ENCODE measurements at places on chromosomes 7 and 10.

GRCh38 chr7:93301736-93302135 lies 69.6 kb downstream of the VPS50 start:
- no peak for DNase-seq

- DNase-seq, result no peak
Measured at GRCh38 chr10:82150123-82150900, 275.3 kb downstream of the NRG3 start.

- DNase-seq, result no peak
Measured at GRCh38 chr7:139631520-139632031, 108.1 kb downstream of the CLEC2L start.

DNA sequence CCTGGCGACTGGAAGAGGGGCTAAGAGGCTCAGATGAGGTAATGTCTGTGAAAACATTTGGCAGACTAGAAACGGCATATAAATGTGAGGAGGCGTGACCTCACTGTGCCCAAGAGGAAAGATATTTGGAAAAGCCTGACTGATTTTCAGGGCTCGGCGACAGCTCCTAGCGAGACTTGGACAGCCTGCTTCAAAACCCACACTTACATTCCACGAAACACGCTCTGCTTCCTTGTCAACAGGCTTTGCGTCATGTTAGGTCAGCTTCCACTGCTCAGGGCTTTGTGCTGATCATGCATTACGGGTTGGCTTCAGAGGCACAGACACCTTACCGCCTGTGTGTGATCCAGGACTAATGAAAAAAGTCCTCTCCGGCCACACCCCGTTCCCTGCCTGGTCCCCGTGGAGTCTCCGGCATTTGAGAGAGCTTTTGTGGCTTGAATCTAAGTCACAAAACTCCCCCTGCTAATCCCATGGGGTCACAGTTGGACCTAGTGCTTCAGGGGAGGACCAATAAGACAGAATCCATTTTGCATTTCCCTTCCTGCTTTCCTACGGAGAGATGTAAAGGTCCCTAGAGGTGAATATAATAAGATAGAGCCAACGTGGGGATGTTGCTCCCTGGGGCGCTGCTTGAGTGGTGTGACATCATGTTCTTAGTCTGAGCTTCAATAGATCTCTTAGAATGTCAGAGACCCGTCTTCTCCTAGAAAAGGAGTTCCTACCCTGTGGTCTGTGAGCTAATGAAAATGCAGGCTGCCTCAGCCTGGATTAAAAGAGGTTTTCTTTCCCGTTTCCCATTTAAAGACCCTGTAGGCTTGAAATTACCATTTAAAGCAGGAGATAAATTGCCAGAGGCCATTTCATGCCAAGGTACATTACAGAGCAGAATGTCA lies 25.5 kb downstream of the FGFBP3 start:
- DNase-seq, result no peak

- DNase-seq, result no peak
Measured at GRCh38 chr10:73959484-73960243, 38.3 kb upstream of the VCL start.

DNA sequence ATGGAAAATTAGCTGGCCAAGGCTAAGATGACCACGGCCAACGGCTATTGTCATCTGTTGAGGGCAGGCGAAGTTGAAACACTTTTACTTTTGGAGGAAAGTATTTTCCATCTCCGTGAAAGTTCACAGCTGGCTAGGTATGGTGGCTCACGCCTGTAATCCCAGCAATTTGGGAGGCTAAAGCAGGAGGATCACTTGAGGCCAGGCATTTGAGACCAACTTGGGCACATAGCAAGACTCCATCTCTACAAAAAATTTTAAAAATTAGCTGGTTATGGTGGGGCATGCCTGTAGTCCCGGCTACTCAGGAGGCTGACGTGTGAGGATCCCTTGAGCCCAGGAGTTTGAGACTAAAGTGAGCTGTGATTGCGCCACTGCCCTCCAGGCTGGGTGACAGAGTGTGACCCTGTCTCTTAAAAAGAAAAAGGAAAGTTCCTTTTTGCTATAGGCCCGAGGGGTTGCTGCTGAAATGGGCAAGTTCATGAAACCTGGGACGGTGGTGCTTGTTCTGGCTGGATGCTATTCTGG lies 85.5 kb upstream of the MKLN1 start:
- DNase-seq, result no peak

DNA sequence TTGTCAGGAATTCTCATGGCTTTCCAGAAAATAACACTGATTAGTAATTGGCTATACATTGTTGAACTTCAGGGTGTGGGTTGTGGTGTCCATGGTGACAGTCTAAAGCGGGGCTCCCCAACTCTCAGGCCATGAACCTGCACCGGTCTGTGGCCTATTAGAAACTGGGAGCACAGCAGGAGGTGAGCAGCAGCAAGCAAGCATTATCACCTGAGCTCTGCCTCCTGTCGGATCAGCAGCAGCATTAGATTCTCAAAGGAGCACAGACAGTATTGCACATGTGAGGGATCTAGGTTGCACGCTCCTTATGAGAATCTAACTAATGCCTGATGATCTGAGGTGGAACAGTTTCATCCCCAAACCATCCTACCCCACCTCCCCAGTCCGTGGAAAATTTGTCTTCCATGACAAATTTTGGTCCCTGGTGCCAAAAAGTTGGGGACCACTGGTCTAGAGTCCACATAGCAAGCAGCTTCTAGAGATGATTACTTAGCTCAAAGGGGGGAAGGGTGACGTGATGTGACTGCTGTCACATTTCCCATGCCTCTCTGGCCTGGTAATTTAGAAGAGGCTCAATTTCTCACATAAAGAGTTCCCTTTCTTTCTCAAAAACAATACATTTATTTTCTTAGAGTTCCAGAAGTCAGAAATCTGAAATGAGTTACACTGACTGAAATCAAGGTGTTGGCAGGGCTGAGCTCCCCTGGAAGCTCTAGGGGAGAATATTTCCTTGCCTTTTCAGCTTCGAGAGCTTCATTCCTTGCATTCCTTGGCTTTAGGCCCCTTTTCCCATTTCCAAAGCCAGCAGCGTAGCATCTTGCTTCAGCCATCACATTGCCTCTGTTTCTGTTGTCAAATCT lies 17.6 kb upstream of the FAM221A start:
- no peak for DNase-seq

GRCh38 chr10:529468-530230 lies 159.8 kb downstream of the DIP2C start:
- no peak for DNase-seq

DNA sequence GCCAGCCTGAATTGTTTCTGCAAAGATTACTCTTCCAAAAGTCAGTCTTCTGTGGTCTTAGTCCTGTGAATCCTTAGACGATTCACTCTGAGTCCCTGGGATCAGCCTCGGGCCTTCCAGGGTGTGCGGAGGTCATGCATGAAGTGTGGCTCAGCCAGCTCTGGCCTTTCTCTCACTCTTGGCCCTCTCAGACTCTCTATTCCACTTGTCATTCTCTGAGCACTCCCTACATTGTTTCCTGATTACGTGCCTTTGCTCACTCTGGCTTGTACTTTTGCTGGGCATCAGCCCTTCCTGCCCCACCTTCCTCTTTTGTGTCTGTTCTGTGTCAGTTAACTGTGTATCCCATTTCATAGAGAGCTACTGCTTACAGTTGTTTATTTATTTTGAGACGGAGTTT lies 36.0 kb downstream of the CCNY start:
- DNase-seq, result no peak

Measured in cortex of kidney (tissue), 1 donor.